Stimulated activated naive B cell treated with anti-CD40 and anti-IgM and Interleukin-4, amounts not matched to agents 10 μg/mL and 1 μg/mL and 100 μg/mL, for 72 hours (primary cell): ENCODE measurements at places on chromosomes 2 and 18.

DNA sequence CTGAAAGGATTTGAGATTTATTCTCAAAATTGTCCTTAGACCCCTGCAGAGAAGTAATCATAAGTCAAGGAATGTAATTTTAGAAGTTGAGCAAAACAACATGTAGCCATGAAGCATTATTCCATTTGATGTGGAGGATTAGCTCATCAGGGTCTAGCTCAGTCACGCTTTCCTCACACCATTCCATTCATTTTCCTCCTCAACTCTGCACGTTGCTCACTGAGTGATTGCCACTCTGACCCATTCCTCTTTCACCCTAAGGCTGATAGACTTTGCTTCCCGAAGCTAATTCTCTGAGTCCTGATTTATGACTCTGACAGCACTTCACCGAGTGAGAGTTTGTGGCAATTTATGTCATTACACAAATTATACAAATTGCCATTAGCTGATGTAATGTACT, 820.6 kb upstream of the PIK3C3 start:
- DNase-seq = no peak

DNA sequence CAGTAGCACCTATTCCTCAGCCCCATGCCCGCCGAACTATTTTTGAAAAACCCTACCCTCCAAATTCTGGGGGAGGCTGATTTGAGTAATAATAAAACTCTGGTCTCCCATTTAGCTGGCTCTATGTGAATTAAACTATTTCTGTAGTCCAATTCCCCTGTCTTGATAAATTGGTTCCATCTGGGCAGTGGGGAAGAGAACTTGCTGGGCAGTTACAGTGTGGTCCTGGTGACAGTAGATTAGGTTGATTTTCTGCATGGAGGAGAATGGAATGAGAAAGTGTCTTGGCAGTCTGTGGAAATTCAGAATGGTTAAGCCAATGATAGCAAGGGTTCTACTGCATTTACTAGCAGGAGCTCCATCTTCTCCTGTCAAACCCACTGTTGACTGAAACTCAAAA, 95.0 kb downstream of the SPP2 start:
- no peak for DNase-seq

- peak; percentile 8 for DNase-seq
Measured at GRCh38 chr2:10977003-10977402, 65.3 kb downstream of the KCNF1 start.

GRCh38 chr18:32884543-32884942, 111.7 kb upstream of the KLHL14 start:
- DNase-seq = peak; percentile 75

DNA sequence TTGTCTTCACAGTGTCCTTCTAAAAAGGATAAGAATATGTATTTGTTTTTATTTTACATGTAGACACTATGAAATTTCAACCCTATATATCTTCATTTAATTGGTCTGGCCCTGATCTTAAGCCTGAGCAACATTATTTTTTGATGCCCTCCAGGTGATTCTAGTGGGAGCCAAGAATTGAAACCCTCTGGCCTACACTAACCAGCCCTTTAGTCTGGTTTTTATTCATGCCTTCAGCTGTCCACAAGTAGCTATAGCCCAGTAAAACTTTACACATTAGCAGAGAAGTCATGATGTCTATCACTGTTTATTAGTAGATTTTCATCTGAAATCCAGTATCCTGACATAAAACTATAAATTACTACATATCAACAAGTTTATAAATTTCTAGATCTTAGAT, 52.7 kb upstream of the UBXN4 start:
- no peak for DNase-seq
